ENCODE measurements at places on chromosomes 1 and 21.

DNA sequence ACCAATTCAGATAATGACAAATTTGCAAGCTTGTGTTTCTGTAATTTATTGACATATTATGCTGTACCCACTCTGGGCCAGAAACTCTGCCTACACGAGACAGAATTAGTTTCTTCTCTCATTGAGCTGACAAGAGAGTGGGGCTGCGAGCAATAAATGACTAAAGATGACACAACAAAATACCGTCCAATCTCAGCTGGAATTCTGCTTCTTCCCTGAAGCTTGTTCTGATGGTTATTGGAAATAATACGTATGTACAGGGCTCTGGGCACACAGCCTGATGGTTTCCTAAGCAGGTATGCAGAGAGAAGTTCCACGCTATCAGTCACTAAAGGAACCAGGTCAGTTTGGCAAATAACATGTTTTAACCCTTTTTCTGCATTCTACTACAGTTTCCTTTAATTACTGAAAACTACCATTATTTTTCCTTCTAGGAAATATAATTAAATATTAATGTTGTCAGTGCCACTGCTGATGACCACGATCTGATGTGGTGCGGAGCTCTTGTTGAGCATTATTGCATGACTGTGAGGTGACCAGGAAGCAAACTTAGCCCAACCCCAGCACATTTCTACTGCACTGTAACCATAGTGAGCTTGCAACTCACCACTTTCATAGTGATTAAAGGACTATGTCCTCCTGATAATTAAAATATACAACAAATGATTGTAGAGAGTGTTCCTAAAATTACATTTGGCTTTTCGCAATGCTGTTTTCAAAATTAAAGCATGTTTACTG is 221.4 kb upstream of the L1TD1 start:
- DNase-seq = no peak

DNA sequence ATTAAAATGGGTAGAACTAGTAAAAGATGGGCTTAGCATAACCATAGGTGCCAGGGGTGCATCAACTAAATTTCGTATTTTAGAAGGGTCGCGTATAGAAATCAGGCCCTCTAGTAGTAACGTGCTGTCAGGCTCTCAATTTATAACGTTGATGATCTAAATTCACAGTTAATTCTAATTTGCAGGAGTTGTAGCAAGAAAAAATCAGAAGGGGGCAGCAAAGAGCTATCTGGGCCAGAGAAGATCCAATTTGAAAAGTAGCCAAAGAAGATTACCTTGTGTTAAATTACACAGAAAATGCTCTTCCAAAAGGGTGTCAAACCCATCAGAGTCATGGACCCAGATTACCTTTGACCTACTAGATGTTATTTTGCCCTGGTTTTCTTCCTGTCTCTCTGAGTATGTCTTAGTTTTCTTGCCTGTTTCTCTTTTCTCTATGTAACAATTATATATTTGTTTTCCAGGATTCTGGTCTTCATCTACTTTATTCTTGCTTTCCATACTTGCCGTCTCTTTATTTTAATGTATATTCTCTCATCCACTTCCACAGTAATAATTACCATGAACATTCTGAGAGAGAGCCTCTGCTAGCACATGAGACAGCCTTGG is 1030.9 kb downstream of the AMY1C start:
- no peak for DNase-seq

DNA sequence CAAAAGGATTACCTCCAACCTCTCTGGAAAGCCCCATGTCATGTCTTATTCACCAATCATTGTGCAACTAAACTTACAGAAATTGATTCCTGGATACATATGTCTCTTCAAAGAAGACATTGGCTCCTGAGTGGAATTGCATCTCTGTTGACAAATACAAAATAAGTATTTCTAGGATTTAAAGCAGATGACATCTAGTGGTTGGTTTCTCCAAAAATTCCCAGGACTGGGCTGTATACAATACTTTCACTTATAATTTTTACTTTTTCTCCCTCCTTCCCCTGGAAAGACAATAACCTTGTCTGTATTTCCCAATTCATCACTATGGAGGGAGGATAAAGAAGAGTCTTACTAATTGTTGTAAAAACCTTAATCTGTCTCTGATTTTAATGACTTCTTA is 1347.4 kb downstream of the NCAM2 start:
- DNase-seq = no peak

DNA sequence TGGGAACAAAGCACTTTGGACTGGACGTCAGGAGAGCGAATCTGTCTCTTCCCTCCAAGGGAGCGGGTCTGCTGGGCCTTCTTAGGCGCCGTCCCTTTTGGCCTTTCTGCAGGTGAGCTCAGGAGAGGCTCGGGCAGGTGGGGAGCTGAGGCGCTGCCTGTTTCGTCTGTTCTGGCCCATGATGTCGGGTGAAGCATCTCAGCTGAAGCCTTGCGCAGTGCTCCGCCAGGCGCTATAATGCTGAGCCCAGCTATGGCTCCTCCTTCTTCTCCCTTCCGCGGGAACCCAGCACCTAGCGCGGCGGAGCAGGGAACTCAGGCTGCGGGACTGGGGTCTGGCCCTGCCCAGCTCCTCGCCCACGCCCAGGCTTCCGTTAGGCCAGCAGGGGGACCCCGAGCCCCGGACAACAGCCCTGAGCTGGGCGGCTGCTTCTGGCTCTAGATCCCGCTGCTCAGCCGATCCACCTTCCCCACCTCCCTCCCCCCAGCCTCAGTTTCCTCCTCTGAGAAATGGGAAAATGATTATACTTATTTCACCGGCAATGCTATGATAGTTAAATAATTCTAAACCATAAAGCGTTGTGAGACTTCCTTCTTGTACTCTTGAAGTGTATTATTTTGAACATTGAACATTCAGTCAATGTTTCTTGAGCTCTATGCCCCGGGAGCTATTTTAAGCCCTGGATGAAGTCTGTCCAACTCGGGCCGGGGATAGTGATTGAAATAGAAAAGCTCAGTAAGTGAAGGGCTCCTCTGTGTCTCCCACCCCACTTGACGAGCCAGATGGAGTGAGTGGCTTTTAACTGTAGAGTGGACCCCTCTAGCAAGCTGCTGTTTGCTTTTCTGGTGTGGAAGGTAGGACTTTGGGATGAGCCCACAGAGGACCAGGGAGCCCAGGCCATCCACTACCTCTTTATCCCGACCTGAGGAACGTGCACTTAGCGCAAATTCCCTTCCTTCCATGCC is 9.6 kb upstream of the ADORA1 start:
- no peak for DNase-seq

DNA sequence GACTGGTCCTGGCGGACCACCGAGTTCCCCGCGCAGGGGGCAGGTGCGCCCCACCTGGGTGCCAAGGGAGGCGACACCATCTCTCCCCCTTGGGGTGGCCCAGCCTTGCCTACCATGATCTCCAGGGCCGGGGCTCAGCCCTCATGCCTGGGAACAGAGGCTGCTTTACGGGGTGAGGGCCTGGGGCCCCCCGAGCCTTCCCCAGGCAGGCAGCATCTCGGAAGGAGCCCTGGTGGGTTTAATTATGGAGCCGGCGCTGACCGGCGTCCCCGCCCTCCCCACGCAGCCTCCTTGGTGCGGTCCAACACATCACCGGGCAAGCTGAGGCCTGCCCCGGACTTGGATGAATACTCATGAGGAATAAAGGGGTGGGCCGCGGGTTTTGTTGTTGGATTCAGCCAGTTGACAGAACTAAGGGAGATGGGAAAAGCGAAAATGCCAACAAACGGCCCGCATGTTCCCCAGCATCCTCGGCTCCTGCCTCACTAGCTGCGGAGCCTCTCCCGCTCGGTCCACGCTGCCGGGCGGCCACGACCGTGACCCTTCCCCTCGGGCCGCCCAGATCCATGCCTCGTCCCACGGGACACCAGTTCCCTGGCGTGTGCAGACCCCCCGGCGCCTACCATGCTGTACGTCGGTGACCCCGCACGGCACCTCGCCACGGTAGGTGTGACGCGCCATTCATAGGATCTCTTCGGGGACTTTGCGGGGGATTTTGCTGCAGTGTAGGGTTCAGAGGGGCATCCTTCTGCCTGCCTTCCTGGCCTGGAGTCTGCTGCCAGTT is 38.2 kb downstream of the TP73 start:
- DNase-seq = no peak

DNA sequence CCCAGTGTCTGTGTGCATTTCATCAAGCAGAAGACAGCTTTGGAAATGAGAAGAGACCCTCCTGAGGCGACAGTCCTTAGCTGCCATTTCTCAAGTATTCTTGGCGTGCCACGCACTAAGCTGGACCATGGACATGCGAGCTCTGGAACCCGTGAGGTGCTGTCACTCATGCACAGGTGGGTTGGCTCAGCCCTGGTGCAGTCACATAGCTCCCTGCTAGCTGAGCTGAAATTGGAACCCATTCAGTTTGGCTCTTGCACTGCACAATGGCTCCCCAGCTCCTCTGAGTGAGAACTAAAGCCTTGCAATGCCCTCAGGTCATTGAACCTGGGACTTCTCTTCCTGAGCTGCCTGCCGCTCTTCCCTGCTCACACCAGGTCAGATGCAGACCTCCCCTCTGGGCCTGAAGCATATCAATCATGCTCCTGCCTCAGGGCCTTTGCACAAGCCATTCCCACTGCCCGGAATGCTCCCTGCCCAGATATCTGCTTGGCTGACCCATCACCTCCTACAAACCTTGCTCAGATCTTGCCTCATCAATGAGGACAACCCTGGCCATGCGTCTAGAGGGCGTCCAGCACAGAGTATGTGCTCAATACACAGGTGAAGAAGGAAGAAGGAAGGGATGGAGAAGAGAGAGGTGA is 6.3 kb upstream of the SRARP start:
- DNase-seq = no peak

DNA sequence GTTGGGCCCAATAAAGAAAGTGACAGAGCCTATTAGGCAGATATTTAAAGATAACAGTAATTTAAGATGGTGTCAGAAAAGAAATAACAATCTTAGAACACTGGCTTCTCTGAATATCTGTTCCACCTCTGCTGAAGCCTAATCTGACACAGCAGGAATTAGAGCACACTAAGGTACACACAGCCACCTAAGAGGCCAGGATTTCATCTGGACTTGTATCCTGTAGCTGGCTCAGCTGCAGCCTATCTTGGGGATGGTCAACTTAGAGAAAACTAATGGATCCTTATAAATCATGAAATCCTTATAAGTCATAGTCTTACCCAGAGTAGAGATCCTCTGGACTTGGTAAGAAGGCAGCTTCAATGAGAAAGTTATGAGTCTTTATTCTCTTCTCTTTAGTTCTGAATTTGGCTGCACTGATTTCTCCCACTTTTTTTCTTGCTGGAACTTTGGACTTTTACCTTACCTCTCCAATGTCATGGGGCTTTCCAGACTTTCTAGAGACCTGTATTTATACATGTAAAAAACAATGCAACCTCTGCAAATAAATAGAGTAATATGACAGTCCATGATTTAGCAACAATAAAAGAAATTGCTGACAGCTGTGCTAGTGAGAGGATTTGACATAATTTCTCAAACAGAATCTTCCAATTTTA is at the start of gene GBP7:
GBP7 (minus strand) TSS at position 403 of the 656 bp plus-strand sequence. CDS start 4,068 bp downstream, outside the sequence.
- no peak for DNase-seq

GRCh38 chr1:99660496-99660895 is 14.6 kb downstream of the PALMD start:
- no peak for DNase-seq

DNA sequence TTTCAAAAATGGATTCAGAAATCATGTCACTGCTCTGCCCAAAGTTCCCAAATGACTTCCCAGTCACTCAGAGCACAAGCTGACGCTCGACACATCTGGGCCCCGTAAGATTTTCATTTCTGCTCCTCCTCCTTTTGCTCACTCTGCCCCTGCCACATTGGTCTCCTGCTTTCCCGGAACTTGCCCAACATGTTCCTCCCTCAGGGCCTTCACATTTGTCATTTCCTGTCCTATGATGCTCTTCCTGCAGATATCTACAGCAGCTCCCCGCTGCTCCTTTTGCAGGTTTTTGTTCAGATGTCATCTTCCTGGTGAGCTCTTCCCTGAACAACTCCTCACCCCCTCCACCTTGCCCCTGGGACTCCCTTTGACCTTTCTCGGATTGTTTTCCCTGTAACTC is 58.5 kb upstream of the IVNS1ABP start:
- no peak for DNase-seq

GRCh38 chr1:199102239-199102638 is 463.4 kb downstream of the PTPRC start:
- DNase-seq = no peak

DNA sequence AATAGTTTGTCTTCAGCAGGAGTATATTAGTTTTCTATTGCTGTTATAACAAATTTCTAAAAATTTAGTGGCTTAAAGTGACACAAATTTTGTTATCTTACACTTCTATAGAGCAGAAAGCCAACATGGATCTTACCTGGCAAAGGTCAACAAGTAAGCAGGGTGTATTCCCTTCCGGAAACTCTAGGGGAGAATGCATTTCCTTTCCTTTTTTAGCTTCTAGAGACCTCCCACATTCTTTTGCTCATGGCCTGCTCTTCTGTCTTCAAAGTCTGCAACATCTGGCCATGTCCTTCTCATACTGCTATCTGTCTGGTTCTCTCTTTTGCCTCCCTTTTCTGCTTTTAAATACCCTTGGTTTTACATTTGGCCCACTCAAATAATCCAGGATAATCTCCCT is 242.6 kb downstream of the ZNF648 start:
- DNase-seq = no peak

DNA sequence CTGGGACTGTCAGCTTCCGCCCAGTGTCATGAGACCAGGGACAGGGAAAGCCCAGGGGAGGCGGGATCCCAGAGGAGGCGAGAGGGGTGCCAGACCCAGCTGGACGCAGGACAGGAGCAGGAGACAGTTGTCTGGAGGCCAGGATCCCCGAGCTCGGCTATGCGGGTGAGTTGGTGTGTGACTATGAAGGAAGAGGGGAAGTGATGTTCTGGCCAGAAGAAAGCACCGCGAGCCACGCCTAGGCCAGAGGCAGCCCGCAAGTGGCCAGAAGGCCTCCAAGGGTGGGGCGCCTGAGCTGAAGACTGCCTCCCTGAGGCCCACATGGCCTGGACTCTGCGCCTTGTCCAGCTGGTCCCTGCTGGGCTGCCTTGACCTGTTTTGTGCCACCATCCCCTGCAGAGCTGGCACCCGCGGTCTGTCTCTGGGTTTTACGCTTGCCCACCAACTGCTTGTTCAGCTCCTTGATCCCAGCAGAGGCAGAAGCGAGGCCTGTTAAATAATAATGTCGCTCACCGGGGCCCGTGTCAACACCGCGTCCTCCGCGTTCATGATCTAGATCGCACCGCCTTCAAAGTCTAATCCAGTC is 85.2 kb upstream of the ACTL8 start:
- DNase-seq = no peak

- DNase-seq = no peak
These were observed 237.3 kb downstream of the SLC44A5 start for GRCh38 chr1:75373542-75374159.

DNA sequence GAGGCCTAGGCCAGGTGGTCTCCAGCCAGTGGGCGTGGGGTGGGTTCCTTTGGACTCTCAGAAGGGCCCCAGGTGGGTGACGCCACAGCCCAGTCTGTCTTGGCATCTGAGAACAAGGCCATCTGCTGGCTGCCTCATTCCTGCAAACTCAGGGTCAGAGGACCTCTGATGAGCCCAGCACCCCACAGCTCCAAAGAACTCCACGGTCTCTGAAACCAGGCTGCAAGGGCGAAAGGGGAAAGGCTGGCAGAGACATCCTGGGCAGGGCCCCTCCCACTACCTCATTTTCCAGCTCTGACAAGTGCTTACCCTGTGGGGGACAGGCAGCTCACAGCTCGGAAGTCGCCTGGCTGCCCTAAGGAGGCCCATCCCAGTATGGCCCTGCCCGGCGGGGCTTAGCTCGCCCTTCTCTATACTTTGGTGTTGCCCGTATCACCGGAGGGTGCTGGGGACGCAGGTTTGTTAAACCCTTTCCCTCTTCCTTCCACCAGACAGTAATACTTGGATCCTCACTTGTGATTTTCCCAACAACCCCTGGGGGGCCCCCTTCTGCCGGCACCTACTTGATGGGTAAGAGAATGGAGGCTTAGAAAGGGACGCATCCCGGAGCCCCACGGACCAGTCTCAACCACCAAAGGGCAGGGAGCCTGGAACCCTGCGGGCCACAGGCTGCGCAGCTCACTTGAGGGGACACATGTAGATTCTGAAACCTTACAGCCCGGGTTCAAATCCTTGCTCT is 10.9 kb upstream of the EDN2 start:
- no peak for DNase-seq

Data from activated CD4-positive, alpha-beta T cell treated with anti-CD3 and anti-CD28 coated beads for 24 hours (primary cell).